ENCODE measurements at places on chromosomes 2 and 18. TPM values are rescaled to one million over a fixed set of nuclear protein-coding genes. Genes with fewer than 3 reads are reported as not detected.

DQX1 gene
- not detected for polyA plus RNA-seq

DNA sequence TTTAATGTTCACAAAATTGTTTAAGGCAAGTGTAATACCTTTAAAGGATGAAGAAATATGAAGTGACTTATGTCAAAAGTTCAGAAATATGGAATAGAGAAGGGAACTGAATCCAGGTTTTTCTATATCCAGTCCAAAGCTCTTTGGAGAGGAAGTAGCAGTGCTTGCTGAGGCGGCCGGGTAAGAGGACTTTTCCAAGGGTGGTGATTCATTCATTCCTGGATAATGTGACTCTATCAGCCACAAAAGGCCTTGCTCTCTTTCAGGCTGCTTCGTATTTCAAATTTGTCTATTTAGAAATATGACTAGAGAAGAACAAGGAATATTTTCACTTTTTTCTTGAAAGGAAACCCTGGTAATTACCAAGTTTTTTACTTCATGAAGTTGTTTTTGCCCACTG, 830.1 kb upstream of the ZEB2 start:
- no peaks in the 10 kb centered on the region for H3K27me3 ChIP-seq
- peak; percentile 52 for DNase-seq
- H3K4me1 ChIP-seq: peaks cover 2% of the 10 kb centered on the region
- H3K36me3 ChIP-seq: no peaks in the 10 kb centered on the region

GRCh38 chr2:16203069-16203468, 262.7 kb downstream of the MYCN start:
- DNase-seq: no peak
- no peaks in the 10 kb centered on the region for H3K36me3 ChIP-seq
- no peak overlapping the region for H3K27ac ChIP-seq
- no peak overlapping the region for H3K4me3 ChIP-seq

DNA sequence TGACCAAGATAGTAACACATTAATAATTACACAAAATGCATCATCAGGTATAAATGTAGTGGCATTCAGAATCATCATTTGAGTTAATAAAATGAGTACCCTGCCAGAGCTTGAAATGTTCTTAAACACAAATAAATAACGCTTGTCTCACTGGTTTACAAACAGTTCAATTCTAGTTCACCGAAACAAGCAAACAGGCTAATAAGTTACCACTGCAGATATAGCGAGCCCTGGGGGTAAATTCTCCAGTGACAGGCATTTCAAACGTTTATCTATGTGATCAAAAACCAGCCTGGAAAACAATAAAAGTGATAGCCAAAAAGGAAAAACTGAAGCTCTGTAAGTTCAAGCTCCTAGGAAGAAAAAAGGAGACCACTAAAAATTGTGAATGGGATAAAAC, 152.6 kb downstream of the THADA start:
- H3K4me1 ChIP-seq: no peaks in the 10 kb centered on the region
- H3K27me3 ChIP-seq: no peaks in the 10 kb centered on the region
- no peaks in the 10 kb centered on the region for H3K36me3 ChIP-seq
- no peak overlapping the region for H3K4me3 ChIP-seq
- H3K27ac ChIP-seq: no peak overlapping the region

DYSF gene
- polyA plus RNA-seq: 0.67 TPM

ST6GAL2 gene
- polyA plus RNA-seq: not detected

CNGA3 gene
- 0.03 TPM for polyA plus RNA-seq

DNA sequence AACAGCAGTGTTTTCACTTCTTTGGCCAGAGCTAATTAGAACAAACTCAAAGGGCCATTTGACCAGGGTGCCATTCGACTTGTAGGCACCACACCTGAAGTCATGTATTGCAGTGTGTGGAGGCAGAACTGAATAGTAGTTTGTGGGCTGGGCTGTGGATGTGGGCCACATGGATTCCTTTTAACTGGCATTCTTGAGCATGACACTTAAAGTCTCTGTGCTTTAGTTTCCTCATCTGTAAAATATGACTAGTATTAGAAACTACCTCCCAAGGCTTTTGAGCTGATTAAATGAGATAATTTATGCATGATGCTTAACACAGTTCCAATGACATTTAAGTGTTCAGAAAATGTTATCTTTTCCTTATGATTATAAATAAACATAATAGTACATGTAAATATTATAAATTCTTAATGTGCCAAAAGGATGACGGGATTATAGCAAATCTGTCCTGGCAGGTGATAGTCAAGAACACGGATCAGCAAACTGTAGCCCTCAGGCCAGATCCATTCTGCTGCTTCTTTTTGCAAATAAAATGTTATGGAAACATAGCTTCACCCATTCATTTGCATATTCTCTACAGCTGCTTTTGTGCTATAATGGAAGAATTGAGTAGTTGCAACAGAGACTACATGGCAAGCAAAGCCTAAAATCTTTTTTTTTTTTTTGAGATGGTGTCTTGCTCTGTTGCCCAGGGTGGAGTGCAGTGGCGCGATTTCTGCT, 36.3 kb upstream of the CCDC68 start:
- H3K27me3 ChIP-seq: no peaks in the 10 kb centered on the region
- no peaks in the 10 kb centered on the region for H3K36me3 ChIP-seq
- DNase-seq: no peak
- no peak overlapping the region for H3K4me3 ChIP-seq
- H3K4me1 ChIP-seq: no peaks in the 10 kb centered on the region

DNA sequence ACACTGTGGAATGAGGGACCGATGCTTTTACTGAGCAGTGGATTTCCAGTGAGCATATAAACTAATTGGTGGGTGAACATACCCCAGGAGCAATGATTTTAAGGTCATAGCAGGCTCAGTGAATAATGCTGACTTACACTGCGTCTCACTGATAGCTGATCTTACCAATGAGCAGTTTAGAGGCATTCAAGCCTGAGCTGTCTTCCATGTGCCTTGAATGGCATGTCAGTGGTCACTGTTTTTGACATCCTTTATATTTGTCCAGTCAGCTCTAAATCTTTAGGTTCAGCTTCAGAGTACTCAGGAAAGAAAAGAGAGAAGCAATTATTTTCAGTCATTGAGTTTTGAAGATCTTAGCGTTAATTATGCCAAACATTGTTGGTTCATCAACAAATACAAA, 88.3 kb downstream of the CAMKMT start:
- no peaks in the 10 kb centered on the region for H3K27me3 ChIP-seq
- no peak overlapping the region for H3K27ac ChIP-seq
- H3K4me3 ChIP-seq: no peak overlapping the region

PLGLB1 gene
- polyA plus RNA-seq: 0.41 TPM

DNA sequence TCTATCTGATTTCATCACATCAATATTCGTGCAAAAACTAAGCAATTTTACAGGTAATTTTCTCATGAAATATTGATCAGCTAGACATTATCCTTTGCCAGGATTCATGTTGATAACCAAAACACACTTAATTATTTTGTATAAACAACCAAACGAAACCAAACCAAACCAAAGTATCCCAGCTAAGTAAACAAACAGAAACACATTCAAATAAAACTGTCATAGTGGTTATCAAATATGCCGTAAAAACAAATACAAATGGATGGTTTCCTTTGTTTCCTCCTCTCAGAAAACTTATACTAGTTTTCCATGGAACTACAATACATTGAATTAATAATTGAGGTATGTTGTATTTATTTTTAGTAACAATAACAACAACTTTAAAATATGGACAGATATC, 777.4 kb downstream of the DSC3 start:
- H3K27me3 ChIP-seq: no peaks in the 10 kb centered on the region
- H3K4me1 ChIP-seq: no peaks in the 10 kb centered on the region
- no peaks in the 10 kb centered on the region for H3K36me3 ChIP-seq
- no peak overlapping the region for H3K27ac ChIP-seq

- H3K36me3 ChIP-seq: no peaks in the 10 kb centered on the region
- DNase-seq: no peak
- no peak overlapping the region for H3K27ac ChIP-seq
- no peaks in the 10 kb centered on the region for H3K4me1 ChIP-seq
- H3K27me3 ChIP-seq: peaks cover 2% of the 10 kb centered on the region
- no peak overlapping the region for H3K4me3 ChIP-seq
These were observed 74.6 kb downstream of the AFF3 start for GRCh38 chr2:100067784-100068183.

DNA sequence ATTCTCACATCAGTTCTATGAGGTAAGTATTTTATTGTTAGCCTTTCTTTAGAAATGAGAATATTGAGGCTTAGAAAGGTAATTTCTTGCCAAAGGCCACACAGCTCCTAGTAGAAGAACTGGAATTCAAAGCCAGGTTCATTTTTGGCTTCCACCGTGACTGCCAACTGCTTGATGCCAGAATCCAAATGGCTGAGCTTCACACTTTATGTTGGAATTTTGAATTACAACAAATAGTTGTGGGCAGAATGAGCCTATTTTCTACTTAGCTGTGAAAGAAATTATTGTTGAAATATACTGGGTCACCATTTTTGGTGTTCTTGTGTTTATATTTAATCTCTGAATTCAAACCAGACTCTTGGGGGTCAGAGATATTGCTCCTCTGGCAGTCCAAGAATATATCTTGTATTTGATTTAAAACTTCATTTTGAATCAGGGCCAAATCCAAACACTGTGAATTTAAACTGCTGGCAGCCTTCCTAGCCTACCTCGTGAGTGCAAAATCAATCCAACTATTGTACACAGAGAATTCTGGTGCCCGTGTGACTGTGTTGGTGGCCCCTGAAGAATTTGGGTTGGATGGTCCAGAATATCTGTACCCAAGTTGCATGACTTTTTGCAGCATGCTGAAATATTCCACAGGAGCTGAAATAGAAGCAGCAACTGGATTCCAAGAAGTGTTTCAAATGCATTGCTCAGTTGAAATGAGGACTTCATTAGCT, 35.6 kb upstream of the LPIN1 start:
- no peaks in the 10 kb centered on the region for H3K27me3 ChIP-seq
- DNase-seq: peak; percentile 51
- H3K27ac ChIP-seq: no peak overlapping the region
- H3K4me3 ChIP-seq: no peak overlapping the region
- no peaks in the 10 kb centered on the region for H3K36me3 ChIP-seq
- H3K4me1 ChIP-seq: peaks cover 5% of the 10 kb centered on the region

CDK15 gene
- 2.3 TPM for polyA plus RNA-seq

FZD7 gene
- 28.1 TPM for polyA plus RNA-seq

PIAS2 gene
- 23.1 TPM for polyA plus RNA-seq

FEV gene
- not detected for polyA plus RNA-seq

DNA sequence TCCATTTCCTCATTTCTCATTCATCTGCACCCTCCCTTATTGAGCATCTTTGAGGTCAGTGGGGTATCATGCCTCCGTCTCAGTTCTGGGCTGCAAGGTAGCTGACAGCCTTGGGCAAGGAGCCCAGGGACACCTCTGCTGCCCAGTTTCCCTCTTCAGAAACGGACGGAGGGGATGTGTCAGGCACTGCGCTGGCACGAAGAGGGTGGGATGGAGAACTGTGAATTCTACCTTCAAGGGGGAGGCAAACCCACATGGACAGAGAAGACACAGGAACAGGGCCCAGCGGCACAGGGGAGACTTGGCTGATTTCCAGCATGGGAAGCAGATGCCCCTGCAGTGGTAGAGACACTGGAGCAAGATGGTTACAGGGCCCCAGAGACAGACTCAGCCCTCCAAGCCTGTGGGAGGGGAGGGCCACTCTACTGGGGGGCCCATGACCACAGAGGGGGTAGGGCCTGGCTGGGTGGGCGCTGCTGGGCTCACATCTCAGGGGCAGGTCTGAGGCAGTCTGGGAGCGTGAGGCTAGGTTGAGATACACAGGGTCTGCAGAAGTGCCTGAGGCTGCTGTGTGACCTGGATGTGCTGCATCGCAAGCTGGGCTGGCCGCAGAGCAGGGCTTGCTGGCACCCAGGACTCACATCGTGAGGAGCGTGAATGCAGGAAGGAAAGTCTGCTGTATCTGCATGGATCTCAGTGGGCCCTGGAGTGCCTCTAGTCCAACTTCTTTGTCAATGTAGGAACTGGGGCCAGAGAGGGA, 92.3 kb downstream of the HS1BP3 start:
- H3K4me3 ChIP-seq: no peak overlapping the region
- no peak for DNase-seq
- H3K27me3 ChIP-seq: peaks cover 2% of the 10 kb centered on the region
- H3K36me3 ChIP-seq: no peaks in the 10 kb centered on the region

GRCh38 chr2:586641-587076, 90.5 kb downstream of the TMEM18 start:
- no peak overlapping the region for H3K27ac ChIP-seq
- H3K27me3 ChIP-seq: no peaks in the 10 kb centered on the region
- no peak for DNase-seq
- no peaks in the 10 kb centered on the region for H3K36me3 ChIP-seq

CERS6 gene
- 6.3 TPM for polyA plus RNA-seq

- no peak overlapping the region for H3K4me3 ChIP-seq
- H3K36me3 ChIP-seq: no peaks in the 10 kb centered on the region
- no peaks in the 10 kb centered on the region for H3K4me1 ChIP-seq
- H3K27me3 ChIP-seq: peaks cover 7% of the 10 kb centered on the region
- DNase-seq: no peak
- no peak overlapping the region for H3K27ac ChIP-seq
These were observed 7.5 kb downstream of the PARD6G start for GRCh38 chr18:80239830-80240229.

DNA sequence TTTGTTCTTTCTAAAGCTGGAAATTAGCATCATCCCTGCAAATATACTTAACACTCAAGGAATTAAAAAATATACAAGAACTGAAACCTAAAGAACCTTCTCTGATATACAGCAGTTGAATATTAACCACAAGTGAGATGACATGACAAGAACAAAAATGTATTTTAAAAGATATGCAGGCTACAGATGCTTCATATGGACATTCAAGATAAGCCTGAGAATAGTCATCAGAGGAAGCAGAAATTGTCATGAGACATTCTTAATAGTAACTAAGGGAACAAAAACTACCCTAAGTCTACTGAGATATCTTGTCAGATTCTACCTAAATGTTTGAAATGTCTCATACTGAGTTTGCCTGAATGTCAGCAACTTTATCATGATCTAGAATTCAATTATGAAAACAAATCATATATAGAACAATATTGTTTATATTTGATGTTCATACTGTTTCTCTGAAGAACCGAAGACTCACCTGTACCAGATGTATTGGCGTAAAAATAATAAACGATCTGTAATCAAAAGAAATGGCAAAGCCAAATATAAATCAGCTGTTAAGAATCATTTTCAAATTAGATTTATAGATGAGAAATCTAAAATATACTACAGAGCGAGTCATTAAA, 4.7 kb downstream of the NBAS start:
- H3K27ac ChIP-seq: no peak overlapping the region
- DNase-seq: no peak
- no peaks in the 10 kb centered on the region for H3K4me1 ChIP-seq
- H3K36me3 ChIP-seq: no peaks in the 10 kb centered on the region
- no peak overlapping the region for H3K4me3 ChIP-seq

- H3K4me3 ChIP-seq: no peak overlapping the region
- no peaks in the 10 kb centered on the region for H3K36me3 ChIP-seq
- no peak overlapping the region for H3K27ac ChIP-seq
- no peak for DNase-seq
- no peaks in the 10 kb centered on the region for H3K4me1 ChIP-seq
These were observed 333.1 kb downstream of the DSEL start for GRCh38 chr18:67183398-67183797.

- DNase-seq: peak; percentile 75
- no peaks in the 10 kb centered on the region for H3K27me3 ChIP-seq
- no peaks in the 10 kb centered on the region for H3K36me3 ChIP-seq
These were observed 86.0 kb downstream of the DTNB start for GRCh38 chr2:25587361-25587760.

- no peaks in the 10 kb centered on the region for H3K27me3 ChIP-seq
- H3K36me3 ChIP-seq: no peaks in the 10 kb centered on the region
- DNase-seq: no peak
- no peaks in the 10 kb centered on the region for H3K4me1 ChIP-seq
- no peak overlapping the region for H3K27ac ChIP-seq
These were observed 31.7 kb upstream of the LINC00305 start for GRCh38 chr18:64180617-64181016.

TMEFF2 gene
- polyA plus RNA-seq: 0.87 TPM

SAG gene
- not detected for polyA plus RNA-seq

GRCh38 chr2:119751706-119752105, 8.0 kb upstream of the PTPN4 start:
- no peaks in the 10 kb centered on the region for H3K36me3 ChIP-seq
- DNase-seq: no peak
- H3K4me1 ChIP-seq: peaks cover 4% of the 10 kb centered on the region
- H3K4me3 ChIP-seq: no peak overlapping the region
